ENCODE measurements at places on chromosomes 3 and 15.

GRCh38 chr3:139307601-139308555 lies 35.9 kb upstream of the MRPS22 start:
- no peak for DNase-seq

DNA sequence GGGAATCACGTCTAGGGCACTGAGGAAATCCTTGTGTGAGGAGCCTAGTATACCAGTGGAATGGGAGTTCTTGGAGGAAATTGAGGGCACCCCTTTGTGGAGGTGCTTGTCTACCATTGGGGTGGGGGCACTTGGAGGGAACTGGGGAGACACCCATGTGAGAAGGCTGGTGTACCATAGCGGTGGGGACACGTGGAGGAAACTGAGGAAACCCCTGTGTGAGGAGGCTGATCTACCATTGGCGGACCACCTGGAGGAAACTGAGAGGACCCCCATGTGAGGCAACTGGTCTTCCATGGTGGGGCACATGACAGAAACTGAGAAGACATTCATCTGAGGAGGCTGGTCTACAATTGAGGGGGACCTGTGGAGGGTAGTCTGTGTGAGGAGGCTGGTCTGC lies 164.5 kb downstream of the FBLN2 start:
- DNase-seq = no peak

DNA sequence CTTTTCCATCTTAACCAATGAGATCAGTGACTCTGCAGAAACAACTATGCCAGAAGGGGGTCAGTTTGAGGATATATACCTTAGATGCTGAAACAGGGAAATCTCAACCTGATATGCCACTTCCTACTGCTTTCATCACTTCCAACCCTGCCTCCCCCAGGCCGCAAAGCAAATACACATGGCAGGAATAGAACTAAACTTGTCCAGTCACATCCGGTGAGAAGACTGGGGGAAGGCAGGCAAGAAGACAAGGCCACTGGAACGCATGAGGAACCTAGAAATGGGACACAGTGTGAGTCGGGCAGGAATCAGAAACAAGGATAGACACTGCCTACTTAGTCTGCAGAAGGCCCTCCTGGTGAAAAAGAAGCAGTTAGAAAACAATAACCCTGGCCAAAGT lies 90.6 kb downstream of the MYO5A start:
- no peak for DNase-seq

- DNase-seq = no peak
Observed at GRCh38 chr3:14511623-14512280, 28.4 kb downstream of the GRIP2 start.

DNA sequence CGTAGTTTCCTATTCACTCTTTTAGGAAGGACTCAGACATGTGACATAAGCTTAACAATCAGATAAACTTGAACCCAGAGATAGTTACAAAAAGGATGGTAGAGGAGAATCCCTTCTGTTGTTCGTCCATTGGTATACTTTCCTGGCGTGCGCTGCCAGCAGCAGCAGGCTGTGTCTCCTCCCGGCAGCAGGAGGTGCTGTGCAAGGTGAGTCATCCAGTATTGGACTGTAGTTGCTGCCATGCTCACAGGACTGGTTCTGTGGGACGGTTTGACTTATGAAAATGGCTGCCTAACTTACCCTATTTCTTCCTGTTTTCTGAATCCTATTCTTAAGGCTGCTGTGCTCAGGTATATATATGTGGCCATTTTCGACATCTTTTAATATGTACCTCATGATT lies 253.4 kb upstream of the LRRC3B start:
- DNase-seq = no peak

- no peak for DNase-seq
Observed at GRCh38 chr15:28026764-28027713, 72.1 kb downstream of the OCA2 start.

GRCh38 chr3:71885006-71885405 lies 100.1 kb upstream of the PROK2 start:
- DNase-seq = no peak

DNA sequence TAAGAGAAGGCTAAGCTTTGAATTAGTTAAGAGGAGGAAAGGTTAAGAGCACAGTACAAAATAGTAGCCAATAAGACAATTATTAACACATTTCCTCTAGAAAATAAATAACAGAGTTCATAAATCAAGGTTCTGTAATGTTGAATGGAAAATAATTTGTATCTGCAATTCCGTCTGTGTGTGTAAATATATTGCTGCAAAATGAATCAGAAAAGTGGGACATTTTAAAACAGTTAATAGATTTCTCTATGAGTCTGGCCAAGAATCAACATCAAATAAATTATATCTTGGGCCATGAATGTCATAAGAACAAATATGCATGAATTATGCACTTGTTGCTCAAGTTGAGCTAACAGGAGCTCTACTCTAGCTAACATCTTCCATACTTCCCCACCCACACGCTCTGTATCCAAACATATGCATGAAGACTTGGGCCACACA lies 14.2 kb upstream of the SUCNR1 start:
- DNase-seq = no peak

- DNase-seq = no peak
Observed at GRCh38 chr15:32683906-32684584, 33.8 kb upstream of the GREM1 start.

DNA sequence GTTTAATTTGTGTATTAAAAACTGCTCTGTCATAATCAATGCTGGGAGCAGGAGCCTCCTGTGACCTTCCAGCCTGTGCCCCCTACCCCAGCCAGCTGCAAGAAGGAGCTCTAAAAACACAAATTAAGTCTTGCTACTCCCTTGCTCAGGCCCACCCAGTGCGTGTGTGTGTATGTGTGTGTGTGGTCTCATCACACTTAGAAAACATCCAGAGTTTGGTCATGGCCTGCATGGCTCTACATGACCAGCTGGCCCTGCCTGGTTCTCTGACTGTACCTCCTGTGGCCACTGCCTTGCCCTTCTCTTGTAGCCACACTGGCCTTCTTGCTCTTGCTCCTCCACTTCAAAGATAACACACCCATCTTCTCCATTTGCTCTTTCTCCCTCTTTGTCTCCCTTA lies 13.7 kb downstream of the P2RY14 start:
- DNase-seq = no peak

DNA sequence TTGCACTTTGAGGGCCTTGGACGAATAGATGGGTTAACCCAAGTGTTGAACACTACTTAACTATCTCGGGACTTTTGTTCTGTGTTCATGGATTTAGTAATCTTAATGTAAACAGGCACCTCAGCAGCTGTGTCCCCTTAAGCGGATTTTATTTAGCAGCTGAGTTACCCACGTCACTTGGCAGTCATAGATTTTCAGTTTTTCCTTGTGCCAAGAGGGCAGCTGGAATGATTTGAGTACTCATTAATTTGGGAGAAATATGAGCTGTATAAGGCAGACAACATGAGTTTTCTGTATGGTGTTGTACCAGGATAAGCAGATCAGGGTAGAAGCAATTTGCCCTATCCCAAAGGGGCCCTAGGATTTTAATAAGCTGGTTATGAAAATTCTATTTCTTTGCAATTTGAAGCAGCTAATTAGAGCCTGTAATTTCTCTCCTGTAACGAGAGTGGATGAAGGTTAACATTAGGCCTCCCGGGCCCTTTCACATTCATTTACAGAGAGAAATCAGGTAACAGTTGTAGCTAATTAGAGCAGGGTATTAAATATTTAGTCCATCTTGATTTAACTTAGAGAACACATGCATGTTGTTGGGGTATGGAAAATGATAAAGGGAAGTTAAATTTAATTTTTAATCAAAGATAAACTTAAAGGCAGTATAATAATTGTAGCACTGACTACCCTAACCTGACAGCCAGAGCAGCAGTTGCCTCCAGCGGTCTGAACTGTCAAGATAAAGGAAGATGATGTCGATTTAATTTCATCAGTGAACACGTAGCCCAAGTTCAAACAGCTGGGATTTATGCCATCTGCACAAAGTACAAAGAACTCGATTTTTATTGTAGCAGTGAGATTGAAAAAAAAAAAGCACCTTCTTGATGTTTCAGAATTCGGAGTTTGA lies 194.5 kb downstream of the LRTM1 start:
- no peak for DNase-seq

GRCh38 chr3:63864965-63865327 lies 1.3 kb downstream of the ATXN7 start:
- DNase-seq = no peak

DNA sequence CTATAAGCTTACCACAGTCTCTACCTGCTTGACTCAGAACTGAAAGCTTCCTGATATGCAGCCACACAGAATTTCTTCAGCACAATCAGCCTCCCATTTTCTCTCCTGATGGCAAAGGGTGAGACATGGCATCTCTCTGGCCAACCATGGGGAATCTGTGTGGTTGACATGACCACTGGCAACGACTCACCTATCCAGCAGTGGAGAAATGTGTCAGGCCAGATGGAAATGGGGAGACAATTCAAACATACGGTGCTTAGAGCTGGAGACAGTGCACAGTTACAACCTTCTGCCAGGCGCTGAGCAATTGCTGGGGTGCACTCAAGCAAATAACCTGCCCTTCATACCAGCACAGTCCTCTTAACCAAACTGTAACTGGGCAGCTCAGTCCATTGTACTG lies 3.6 kb downstream of the ZNF385D start:
- no peak for DNase-seq

- no peak for DNase-seq
Observed at GRCh38 chr3:9949626-9950025, 2.6 kb downstream of the PRRT3 start.

DNA sequence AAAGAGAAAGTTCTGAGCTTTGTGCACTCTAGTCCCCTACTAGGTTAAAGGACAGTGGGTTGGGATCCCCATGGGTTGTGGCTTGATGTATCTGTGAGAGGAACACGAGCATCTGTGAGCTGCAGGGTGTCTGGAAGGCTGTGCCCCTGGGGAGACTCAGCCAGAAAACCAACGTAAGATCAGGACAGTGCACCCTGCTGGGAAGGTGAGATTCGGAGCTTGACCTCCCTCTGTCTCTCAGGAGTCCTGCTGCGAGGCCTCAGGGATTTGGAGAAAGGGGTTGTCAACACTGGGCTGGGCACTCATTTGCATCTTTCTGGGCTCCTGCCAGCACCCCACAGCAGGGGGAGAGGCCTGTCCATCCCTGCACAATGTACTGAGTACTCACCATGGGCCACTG lies 15.2 kb downstream of the ANKRD63 start:
- DNase-seq = no peak

- DNase-seq = no peak
Observed at GRCh38 chr3:13019243-13020095, 53.8 kb downstream of the IQSEC1 start.

GRCh38 chr3:186060222-186060621 lies 48.7 kb downstream of the ETV5 start:
- DNase-seq = no peak

GRCh38 chr3:44078863-44079262 lies 162.8 kb upstream of the TOPAZ1 start:
- no peak for DNase-seq

DNA sequence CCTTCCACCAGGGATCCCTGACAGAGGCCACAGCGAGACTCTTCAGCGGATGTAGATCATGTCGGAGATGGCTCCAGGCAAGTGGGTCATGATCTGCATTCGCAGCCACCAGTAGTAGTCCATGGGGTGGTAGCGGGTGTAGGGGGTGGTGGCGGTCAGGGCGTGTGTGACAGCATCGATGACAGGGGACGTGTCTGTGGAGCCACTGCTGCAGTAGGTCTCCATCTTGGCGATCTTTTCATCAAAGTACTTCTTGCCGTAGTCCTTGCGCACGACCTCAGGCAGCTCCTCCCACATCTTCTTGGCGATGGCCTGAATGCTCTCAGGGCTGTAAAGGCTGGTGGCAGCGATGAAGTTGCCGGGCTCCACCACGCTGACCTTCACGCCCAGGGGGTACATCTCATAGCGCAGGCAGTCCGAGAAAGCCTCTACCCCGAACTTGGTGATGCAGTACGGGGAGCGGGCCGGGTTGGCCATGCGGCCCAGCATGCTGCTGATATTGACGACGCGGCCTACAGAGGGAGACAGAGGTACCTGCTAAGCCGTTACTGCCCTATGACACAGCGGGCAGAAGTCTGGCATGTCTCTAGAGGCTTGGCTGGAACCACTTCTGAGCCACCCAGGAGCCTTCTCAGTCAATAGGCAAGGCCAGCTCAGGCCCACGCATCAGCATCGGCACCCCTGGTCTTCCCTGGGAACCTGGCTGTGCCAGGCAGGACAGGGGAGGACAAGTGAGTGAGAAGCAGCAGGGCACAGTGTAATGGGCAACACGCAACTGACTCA lies 43.7 kb downstream of the BDH1 start:
- DNase-seq = no peak

GRCh38 chr15:80170596-80170995 lies 17.8 kb downstream of the FAH start:
- no peak for DNase-seq

- no peak for DNase-seq
Observed at GRCh38 chr3:33732394-33732793, 14.3 kb upstream of the CLASP2 start.

DNA sequence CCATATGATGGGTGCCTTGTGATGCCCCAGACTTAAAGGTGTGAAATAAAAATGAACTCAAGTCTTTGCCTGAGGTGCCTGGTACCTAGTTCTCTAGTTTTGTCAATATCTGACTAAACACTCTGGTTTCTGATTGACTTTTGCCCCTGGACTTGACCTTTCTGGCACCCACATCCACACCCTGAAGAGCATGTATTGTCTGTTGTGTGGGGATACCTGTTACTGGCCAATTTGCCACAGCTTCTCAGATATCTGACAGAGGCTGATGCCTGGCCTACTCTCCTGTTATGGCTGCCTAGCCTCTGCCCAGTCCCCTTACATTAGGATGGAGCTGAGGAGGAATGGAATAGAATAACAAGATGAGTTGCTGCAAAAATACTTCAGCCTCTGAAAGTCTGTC lies 3.6 kb downstream of the ZBTB38 start:
- DNase-seq = no peak

GRCh38 chr3:27025718-27026117 lies 343.5 kb downstream of the NEK10 start:
- no peak for DNase-seq

DNA sequence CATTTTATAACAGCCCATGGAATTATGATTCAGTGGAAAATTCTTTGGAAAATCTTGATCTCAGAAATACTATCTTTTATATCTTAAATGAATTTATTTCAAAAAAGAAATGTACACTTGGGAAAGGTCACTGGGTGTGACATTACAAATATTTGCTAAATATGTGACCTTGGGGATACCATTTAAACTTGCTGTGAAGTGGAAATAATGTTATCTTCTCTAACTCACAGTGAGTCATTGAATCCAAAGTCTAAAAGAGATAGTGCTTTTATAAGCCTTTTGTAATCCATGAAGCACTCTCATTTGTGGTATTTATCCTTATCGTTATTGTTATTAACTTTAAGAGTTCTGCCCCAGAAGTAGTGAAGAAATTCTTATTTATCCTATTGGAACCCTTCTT lies 289.8 kb upstream of the SEMA6D start:
- no peak for DNase-seq

- DNase-seq = no peak
Observed at GRCh38 chr3:25911525-25912295, 121.8 kb downstream of the OXSM start.

DNA sequence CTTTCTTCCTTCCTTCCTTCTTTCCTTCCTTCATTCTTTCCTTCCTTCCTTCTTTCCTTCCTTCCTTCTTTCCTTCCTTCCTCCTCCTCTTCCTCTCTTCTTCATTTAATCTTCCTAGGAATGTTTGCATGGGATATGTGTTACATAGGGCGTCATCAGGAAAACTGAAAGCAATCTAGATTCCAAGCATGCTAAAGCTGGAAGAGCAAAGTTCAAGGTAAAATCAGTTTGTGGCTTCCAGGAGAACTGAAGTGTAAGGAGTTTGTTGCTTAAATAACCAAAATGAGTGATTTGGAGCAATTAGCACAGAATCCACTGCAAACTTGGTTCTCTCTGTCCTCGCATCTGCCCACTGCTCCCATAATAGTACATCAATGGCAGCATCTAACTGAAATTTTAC lies 716.2 kb downstream of the GBE1 start:
- no peak for DNase-seq

All from stimulated activated CD8-positive, alpha-beta memory T cell treated with anti-CD3 and anti-CD28 coated beads, Interleukin-7, amount 100 ng/mL, for 1 hour (primary cell).